ENCODE measurements at places on chromosomes 5 and 9.

- DNase-seq = no peak
Observed at GRCh38 chr5:171660434-171660833, 125.2 kb upstream of the SMIM23 start.

DNA sequence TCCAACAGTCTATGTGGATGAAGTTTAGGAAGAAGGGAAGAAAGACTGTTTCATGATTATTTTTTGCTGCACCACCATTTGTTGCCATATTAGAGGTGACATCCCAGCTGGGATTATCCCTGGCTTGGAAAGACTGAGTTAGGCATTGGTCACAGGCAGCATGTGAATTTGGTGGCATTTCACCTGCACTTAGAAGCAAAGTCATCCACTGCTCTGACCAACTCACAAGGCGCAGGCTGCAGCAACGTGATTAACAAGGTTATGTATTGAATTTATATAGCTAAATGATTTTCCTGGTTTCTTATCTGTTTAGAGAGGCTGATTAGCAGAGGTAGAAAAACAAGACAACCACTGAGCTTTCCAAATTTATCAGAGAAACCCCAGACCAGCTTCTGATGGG, 2.7 kb downstream of the FYB1 start:
- no peak for DNase-seq

- DNase-seq = no peak
Observed at GRCh38 chr5:67728326-67728890, 487.1 kb upstream of the PIK3R1 start.

GRCh38 chr5:113897748-113898147, 384.3 kb downstream of the YTHDC2 start:
- DNase-seq = no peak

DNA sequence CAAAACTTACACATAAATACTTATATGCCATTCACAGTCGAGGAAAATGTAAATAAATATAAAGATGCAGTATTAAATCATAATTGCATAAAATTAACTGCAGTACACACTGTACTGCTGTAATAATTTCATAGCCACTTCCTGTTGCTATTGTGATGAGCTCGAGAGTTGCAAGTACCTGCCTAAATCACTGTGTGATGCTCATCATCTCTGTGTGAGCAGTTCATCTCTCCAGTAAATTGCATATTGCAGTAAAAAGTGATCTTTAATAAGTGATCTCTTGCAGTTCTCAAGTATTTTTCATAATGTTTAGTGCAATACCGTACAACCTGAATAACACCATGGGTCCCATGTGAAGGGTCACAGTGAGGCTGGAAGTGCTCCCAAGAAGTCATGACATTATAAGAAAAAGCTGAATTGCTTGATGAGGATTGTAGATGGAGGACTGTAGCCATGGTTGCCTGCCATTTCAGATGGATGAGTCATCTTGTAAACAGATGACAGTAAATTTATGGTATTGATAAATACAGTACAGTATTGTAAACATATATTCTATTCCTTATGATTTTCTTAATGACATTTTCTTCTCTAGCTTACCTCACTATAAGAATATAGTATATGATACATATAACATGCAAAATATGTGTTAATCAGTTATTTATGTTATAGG, 34.9 kb downstream of the SYK start:
- DNase-seq = no peak

GRCh38 chr9:126638571-126639132, 24.9 kb downstream of the LMX1B start:
- DNase-seq = no peak

DNA sequence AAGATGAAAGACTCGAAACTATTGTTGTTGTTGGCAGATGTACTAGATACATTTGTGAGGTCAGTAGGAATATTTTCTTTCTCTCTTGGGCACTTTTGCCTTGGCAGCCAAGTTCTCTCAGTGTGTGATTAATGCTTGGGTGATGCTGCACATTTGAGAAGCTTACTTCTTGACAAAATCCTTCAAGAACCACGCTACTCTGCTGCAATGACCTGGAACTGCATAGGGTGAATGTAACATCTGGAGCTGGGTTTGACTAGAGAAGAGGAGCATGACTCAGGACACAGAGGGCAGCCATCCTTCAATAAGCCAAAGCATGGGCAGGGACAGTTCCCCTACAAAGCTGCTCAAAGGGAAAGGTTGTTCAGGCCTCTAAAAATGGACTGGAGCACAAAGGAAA, 75.5 kb upstream of the PUM3 start:
- no peak for DNase-seq
